ENCODE measurements at places on chromosomes 2 and 18. TPM values are rescaled to one million over a fixed set of nuclear protein-coding genes. Genes with fewer than 3 reads are reported as not detected.
A peak's percentile ranks its signal among the peaks of the same experiment; 100 is the strongest.

AKAIN1 gene
- not detected for total RNA-seq

C2orf72 gene
- 112 TPM for total RNA-seq

SKOR2 gene
- total RNA-seq, result not detected

MC5R gene
- not detected for total RNA-seq

IL1B gene
- 1.1 TPM for total RNA-seq

FOSL2 gene
- total RNA-seq, result 148 TPM

GAL3ST2 gene
- 0.20 TPM for total RNA-seq

DHX57 gene
- total RNA-seq, result 16.1 TPM

PID1 gene
- 27.8 TPM for total RNA-seq

PROC gene
- 62.3 TPM for total RNA-seq

GREB1 gene
- total RNA-seq, result 4.0 TPM

C2orf78 gene
- not detected for total RNA-seq

PAIP2B gene
- total RNA-seq, result 4.8 TPM

DNA sequence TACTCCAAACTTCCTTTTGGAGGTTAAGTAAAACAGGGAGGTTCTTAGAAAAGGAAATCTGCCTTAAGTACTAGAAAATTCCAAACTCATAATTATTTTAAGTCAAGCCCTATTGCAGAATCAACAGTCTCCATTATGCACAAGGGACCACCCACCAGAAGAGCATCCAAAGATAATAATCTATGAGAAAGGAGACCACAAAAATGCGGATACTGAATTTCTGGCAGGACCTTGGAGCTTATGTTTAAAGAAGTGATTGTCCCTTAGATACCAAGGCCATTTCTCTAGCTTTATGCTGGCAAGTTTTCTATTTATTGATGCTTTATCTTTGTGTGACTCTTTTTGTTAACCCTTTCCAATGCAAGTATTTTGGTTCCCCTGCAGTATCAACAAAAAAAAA, 404.0 kb upstream of the MMADHC start:
- DNase-seq, result no peak

DNA sequence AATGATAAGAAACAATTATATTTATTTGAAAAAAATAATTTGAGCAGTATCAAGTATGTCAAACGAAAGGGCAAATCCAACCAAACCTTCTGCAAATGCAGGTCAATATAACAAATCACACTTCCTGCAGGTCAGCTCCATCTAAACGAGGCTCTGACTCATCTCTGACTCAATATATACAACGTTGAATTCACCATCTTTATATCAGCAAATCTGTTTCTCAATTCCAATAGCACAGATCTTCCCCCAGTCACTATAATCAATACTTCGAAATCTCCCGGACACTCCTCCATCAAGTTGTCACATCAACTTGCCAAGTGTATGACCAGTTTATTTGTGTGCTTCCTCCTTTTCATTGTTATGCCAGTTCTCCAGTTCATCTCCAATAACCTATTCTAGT, 388.9 kb downstream of the ZEB2 start:
- no peak for DNase-seq

DNA sequence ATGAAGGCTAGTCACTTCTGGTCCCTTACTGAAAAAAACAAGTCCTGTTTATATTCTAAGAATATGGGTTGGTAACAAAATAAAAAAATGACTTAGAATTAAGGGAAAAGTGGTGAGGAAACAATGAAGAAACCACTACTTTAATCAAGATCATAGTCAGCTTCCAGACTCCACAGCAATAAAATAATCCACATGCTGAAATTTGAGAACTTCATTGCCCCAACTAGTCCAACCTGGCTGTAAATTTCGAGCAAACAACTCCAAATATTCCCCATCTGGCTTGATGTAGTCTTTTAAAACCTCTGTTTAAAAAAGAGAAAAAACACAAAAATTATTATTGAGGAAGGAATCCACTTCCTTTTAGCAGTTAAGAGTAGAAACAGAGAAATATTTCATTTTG, 32.5 kb downstream of the METTL4 start:
- no peak for DNase-seq

DNA sequence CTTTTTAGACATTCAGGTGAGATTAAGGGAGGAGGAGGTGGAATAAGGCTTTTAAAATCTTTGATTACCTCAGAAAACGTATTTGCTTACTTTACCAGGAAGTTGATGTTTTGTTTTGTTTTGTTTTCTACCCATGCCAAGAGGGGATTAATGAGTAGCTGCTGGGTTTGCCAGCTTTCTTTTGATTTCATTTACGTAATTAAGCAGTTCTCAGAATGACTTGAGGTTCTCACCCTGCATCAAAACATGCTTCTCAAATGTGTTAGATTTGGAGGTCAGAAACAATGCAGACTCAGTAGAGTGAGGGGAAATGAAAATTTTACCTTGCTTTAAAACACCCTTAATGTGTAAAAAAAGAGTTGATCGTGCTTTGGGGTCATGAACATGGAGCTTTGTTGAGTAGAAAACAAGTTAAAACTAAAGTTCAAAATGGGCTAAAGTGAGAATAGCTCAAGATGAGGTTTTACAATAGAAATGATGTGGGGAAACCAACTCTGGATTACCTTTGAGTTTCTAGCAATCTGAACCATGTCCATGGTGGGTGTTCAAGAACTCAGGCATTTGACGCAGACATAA, 217.1 kb upstream of the EPAS1 start:
- DNase-seq, result no peak

GRCh38 chr2:65159906-65160305, 30.0 kb upstream of the RAB1A start:
- DNase-seq, result no peak

GRCh38 chr2:73114273-73114867, 1.6 kb upstream of the RAB11FIP5 start:
- no peak for DNase-seq

DNA sequence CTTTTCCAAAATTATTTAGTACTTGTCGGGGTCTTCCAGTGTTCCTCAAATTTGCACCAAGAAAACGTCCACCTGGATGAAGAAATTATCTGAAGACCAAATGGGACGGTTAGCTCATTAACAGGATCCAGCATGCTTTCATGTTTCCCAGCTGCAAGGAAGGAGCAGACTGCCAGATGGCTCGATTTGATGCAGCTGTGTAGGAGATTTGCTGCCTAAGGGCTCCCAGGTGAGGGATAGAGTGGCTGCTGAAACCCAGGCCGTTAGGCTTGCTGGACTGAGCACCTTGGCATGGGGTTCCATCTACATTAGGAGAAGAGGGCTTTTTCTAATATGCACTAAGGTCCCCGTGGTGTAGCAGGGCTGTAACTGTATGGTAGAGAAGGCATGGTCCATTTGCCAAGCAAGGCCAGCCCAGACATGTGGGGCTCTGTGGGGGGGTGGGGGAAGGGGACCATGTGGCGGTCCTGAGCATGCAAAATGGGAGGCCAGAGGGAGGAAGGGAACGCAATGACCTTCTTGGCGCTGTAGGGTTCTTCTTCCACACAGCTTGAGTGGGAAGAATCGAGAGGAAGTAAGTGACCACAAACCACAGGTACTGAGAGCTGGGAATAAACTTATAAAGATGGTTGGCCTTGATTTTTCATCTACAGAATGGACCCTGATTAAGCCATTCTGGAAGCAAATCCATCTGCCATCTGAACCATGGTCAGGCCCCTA, 144.0 kb downstream of the TMEM163 start:
- no peak for DNase-seq

GRCh38 chr2:135256531-135257260, 204.6 kb downstream of the RAB3GAP1 start:
- no peak for DNase-seq

GRCh38 chr2:233837694-233838229, 16.6 kb downstream of the HJURP start:
- DNase-seq, result no peak

GRCh38 chr18:46319783-46320182, 215.6 kb downstream of the HAUS1 start:
- no peak for DNase-seq

DNA sequence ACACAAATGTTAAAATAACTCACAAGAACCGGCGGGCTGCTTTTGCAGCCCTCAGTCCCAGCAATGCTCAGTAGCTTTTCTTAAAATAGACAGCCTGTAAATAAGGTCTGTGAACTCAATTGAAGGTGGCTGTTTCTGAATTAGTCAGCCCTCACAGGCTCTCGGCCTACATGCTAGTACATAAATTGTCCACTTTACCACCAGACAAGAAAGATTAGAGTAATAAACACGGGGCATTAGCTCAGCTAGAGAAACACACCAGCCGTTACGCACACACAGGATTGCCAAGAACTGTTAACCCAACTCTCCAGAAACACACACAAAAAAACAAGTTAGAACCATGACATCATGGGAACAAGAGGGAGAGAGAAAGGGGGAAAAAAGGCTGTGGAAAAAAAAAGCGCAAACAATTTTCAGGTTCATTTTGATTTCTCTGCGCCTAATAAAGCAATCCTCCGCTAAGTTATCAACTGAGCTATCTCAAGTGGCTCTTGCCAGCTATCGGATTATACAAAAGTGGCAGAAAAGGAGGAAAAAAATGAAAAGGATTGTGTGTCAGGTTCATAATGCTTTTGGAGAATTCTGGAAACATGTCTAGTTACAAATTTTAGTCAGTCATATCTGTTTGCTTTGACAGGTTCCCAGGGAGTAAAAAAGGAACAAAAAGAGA, 89.1 kb downstream of the ZEB2 start:
- peak; percentile 60 for DNase-seq

GRCh38 chr18:35528749-35529274, 31.1 kb upstream of the INO80C start:
- DNase-seq, result no peak

GRCh38 chr2:143946436-143947391, 573.2 kb downstream of the ZEB2 start:
- no peak for DNase-seq

DNA sequence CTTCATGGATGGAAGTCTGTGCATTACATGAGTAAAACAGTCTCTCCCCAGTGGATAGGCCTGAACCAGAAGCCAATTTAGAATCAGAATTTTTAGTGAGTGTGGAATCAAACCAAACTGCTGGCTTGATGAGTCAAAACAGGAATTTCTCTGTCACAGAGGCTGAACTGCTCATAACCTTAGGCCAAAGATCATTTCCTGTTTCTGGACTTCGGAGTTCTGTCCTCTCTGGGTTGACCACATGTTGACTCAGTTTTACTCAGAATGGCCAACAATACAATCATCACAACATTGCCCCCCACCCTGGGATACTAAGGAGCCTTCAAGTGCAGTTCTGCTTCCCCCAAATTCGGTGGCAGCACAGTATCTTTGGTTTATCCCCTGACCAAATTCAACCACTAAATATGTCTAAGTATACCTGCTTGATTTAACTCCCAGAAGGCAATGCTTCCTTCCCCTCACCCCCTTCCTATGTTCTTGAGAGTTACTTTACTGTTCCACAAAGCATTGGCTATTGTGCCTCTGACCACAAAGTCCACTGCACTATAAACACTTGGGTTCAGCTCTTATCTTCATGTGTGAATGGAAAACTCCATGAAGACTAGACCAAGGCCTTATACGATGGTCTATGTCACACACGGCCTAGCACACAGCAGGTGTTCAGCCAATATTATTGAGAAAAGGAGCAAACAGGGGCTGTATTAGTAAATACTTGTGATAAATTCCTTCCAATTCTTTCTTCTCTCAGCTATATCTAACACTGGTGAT, 67.8 kb downstream of the NXPH2 start:
- peak; percentile 9 for DNase-seq

- DNase-seq, result no peak
Observed at GRCh38 chr2:43044093-43044681, 182.2 kb downstream of the ZFP36L2 start.

DNA sequence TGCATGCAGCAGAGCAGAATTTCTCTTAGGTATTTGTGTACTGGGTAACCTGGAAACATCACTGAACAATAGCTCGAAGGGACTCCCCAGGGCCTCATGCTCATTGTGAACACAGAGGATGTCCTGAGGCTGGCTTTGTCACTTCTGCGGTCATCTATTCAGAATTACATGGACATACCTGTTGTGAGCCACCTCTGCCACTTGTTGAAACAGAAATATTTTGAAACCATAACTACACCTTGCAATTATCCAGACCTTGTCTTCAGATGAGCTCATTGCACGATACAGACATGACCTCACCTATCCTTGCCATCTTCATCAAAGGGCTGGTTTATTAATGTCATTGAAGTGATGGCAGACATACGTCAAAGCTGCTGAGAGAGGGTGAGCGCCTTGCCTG, 23.4 kb upstream of the CREG2 start:
- no peak for DNase-seq

GRCh38 chr2:109295781-109296117, 166.7 kb downstream of the SH3RF3 start:
- no peak for DNase-seq

DNA sequence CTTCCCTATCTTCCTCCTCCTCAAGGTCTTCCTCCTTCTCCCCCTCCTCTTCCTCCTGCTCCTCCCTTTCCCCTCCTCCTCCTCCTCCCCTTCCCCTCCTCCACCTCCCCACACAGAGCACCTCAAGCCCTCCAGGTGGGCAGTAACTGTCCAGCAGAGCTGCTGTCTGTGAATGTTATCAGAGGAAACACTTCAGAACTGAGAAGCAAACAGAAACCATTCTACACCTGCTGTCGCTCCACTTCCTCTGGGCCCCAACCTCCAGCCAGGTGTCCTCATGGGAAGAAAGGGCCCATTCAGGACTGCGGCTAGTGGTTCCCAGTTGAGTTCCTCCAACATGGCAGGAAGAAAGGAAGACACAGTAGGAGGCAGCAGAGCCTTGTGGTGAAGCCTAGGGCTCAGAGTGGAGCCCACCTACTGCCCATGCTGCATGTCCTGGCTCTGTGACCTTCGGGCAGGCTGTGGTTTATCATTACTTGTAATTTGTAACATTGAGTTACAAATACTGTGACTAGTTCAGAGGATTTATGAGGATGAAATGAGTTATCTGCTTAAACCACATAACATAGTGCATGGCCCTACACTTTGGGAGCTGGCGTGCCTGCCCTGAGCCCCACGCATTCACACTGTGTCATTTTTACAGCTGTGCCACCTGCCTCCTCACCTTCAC, 165.9 kb upstream of the ID2 start:
- no peak for DNase-seq

GRCh38 chr2:8609357-8609811, 72.5 kb upstream of the ID2 start:
- peak; percentile 82 for DNase-seq

Data from hepatocyte (in vitro differentiated cells).